ENCODE measurements at places on chromosomes 13 and 19.
A peak's percentile ranks its signal among the peaks of the same experiment; 100 is the strongest.

- DNase-seq, result no peak
These were observed 33.4 kb upstream of the KLF5 start for GRCh38 chr13:73025217-73026012.

DNA sequence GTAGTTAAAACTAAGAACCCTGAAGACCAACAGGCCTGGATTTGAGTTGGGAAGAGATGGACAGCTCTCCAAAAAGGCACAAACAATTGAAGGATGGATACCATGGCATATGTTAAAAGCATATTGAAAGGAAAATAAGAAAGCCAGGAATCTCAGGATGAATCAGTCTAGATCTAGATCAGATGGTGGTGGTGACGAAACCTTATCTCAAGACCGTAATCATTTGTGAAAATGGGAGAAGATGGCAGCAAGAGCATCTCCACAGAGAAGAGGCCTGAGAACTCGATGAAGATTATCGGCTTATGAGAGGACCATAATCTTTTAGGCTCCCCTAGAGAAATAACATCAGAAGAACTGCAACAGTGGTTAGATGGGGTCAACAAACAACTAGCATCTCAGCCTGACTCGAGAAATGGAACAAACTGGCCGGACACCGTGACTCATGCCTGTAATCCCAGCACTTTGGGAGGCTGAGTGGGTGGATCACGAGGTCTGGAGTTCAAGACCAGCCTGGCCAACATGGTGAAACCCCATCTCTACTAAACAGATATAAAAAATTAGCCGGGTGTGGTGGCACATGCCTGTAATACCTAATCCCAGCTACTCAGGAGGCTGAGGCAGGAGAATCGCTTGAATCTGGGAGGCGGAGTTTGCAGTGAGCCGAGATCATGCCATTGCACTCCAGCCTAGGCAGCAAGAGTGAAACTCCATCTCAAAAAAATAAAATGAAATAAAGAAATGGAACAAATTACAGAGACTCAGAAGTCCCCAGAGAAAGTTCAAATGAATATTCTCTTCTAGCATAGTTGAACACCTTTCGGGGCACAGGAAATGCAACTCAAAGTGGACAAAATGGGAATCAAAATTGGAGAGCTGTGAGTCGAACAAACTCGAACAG lies 47.6 kb downstream of the FOXO1 start:
- no peak for DNase-seq

- DNase-seq, result no peak
These were observed 152.5 kb downstream of the GGACT start for GRCh38 chr13:100436099-100436498.

- DNase-seq, result no peak
These were observed 4.1 kb downstream of the IER2 start for GRCh38 chr19:13154241-13154778.

DNA sequence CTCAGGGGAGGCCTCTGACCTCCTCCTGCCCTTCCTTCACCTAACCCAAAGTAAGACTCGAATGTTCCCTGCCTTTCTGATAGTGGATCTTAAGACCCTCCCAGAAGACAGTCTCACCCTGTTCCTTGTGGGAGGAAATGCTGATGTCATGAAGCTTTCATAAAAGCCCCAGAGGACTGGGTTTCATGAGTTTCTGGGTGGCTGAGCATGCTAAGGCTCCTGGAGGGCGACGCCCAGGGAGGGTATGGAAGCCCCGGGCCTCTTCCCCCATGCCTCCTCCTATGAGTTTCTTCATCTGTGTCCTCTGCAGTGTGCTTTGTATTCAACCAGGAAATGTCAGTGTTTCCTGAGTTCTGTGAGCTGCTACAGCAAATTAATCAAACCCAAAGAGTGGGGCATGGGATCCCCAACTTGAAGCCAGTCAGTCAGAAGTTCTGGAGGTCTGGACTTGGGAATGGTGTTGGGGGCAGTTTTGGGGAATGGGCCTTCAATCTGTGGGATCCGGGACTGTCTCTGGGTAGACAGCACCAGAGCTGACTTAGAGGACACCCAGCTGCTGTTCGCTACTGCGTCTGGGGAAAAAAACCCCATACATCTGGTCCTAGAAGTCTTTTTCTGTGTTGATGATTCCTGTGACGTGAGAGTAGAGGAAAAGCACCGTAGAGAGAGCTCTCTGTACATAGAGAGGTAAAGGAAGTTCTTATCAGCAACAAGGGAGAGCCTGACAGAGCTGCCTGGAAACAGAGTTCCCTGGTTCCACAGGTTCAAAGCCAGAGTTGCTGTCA lies 2.0 kb upstream of the LILRB2 start:
- no peak for DNase-seq

- no peak for DNase-seq
These were observed 661.0 kb downstream of the SLITRK1 start for GRCh38 chr13:83221256-83221655.

DNA sequence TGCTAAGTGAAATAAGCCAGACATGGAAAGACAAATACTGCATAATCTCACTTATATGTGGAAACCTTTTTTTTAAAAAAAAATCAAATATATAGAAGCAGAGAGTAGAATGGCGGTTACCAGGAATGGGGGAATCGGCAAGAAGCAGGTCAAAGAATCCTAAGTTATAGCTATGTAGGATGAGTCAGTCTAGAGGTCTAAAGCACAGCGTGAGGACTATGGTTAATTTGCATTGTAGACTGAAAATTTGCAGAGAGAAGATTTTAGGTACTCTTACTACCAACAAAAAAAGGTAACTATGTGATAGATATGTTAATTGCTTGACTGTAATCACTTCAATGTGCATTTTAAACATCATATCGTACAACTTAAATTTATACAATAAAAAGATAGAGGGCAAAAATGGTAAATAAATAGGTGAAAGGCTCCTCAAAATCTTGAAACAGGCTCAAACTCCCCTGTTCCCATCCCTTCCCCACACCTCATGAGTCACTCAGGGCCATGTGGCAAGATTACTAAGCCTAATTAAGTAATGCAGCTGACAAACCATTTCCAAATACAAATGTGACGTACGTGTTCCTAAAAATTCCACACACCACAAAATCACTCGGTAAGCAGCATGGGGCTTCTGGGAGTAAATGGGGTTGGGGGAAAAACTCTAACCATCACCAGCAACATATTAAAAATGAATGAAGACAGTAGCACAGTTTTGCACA lies 159.0 kb downstream of the USP12 start:
- DNase-seq, result no peak

DNA sequence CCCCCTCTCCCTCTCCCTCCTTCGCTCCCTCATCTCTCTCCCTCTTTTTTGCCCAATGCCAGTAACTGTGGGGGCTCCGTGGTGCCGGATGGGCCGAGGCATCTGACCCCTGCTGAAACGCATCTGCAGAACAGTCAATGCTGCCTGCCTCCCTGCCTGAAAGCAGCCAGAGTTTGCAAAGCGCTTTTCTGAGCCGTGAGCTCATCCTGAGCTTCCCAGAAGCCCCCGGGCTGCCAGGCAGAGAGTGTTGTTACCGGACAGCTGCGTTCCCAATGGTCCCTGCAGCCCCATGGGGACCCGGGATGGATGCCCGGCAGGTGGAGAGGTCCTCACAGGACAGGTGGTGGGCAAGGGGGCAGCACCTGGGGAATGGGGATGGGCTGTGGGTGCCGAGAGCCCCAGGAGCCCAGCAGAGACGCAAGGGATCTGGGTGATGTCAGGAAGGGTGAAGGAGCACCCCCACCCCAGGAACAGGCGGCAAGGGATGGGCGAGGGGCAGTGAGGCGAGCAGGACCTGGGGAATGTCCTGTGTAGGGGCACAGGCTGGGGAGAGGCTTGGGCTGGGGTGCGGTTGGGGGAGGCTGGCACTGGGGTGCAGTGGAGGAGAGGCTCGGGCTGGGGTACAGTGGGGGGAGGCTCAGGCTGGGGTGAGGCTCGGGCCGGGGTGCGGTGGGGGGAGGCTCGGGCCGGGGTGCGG lies 33.0 kb downstream of the GPX4 start:
- no peak for DNase-seq

GRCh38 chr19:4843647-4843965 lies 12.1 kb upstream of the TICAM1 start:
- DNase-seq, result no peak

- DNase-seq, result no peak
These were observed 7.3 kb upstream of the STRN4 start for GRCh38 chr19:46753420-46754155.

DNA sequence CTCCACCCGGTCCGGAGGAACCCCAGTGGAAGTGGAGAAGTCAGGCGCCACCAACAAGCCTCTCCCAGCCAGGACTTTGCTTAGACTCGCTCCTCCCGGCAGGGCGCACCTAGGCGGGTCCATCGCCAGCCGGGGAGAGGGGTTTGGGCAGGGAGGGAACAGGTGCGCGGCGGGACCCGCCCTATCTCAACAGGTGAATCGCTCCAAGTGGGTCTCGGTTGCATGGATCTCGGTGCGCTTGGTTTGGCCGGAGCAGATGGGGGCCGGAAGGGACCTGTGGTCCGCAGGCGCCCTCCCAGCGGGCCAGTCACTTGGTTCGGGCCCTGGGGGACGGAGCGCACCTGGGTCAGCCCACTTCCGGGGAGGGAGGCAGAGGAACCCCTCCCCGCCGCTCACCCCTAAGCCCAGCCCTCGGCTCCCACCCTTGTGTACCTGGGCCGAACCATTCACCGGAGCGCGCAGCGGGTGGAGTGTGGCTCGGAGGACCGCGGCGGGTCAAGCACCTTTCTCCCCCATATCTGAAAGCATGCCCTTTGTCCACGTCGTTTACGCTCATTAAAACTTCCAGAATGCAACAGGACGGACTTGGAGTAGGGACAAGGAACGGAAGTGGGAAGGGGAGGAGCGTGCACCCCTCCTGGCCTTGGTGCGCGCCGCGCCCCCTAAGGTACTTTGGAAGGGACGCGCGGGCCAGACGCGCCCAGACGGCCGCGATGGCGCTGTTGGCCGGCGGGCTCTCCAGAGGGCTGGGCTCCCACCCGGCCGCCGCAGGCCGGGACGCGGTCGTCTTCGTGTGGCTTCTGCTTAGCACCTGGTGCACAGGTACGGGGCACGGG lies at the start of gene LSR:
TSS of gene LSR (plus strand) at position 693 of the 836 bp plus-strand sequence. CDS start at position 714, 21 bp downstream.
- peak; percentile 94 for DNase-seq

DNA sequence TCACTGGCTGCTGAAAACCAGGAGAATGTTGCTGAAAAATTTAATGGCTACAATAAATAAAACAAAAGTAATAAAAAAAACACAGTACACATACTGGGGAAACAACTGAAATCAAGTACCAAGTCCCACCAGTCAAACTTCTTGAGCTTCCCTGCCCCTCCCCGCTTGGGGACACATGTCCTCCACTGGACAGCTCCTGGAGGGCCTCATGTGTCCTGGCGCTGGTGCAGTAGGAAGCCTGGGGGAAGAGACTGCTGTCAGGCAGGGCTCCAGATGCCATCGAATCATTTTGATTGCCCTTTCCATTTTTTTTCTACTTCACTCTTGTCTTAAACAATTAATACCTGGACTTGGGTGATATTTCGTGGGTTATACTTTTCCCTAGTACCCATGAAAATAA lies 26.6 kb upstream of the SLC35E1 start:
- no peak for DNase-seq

- DNase-seq, result no peak
These were observed 94.5 kb downstream of the ZMYM2 start for GRCh38 chr13:20053016-20053415.

GRCh38 chr13:105464249-105464648 lies 1071.2 kb downstream of the EFNB2 start:
- no peak for DNase-seq

GRCh38 chr19:17579661-17580244 lies 24.3 kb downstream of the COLGALT1 start:
- DNase-seq, result peak; percentile 90

DNA sequence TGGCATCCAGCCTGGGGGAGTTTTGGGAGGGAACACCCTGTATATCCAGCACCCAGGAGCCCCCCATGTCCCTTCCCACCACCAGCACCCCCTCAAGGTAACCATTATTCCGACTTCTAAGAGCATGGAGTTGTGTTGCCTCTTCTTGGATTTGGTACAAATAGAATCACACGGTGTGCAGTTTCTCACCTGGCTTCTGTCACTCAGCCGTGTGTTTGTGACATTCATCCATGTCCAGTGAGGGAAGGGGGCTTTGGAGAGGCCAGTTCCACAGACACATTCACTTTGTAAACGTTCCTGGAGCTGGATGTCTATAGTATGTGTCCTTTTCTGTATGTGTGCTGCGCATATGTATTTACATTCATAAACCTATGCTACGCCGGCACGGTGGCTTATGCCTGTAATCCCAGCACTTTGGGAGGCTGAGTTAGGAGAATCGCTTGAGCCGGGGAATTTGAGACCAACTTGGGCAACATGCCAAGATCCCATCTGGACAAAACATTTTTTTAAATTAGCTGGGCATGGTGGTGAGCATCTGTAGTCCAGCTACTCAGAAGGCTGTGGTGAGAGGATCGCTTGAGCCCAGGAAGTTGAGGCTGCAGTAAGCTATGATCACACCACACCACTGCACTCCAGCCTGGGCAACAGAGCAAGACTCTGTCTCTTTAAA lies 36.6 kb downstream of the MYH14 start:
- no peak for DNase-seq

GRCh38 chr19:53019684-53020083 lies 6.0 kb downstream of the ERVV-1 start:
- peak; percentile 3 for DNase-seq

GRCh38 chr19:1366296-1366695 lies 17.4 kb upstream of the NDUFS7 start:
- DNase-seq, result no peak

DNA sequence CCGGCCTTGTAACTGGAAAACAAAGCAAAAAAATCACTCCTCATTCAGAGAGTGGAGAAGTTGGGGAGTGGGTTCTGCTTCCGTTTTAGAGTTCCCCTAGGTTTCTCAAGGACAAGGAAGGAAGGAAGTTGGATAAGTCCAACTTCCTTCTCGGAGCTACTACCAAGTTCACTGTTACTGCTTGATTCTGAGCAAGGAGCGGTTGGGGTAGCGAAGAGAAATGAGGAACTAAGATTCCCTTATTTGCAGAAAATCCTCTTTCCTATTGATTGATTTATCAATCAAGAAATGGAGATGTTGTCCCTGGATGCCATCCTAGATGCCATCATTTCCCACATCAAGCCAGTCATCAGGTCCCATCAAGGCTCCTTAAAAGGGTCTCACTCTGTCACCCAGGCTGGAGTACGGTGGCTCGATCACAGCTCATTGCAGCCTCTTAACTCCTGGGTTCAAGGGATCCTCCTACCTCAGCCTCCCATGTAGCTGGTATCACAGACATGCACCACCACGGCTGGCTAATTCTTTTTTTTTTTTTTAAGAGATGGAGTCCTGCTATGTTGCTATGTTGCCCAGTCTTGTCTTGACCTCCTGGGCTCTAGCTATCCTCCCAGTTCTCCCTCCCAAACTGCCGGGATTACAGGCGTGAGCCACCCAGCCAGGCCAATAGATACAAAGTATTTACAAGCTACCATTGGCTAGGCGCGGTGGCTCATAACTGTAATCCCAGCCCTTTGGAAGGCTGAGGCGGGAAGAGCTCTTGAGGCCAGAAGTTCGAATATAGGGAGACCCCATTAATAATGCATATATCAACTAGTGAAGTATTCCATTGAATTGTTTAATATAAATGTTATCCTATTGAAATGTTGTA lies 809 bp upstream of the B9D2 start:
- no peak for DNase-seq
